ENCODE measurements at places on chromosomes 12 and 14. TPM values are rescaled to one million over a fixed set of nuclear protein-coding genes. Genes with fewer than 3 reads are reported as not detected.

DNA sequence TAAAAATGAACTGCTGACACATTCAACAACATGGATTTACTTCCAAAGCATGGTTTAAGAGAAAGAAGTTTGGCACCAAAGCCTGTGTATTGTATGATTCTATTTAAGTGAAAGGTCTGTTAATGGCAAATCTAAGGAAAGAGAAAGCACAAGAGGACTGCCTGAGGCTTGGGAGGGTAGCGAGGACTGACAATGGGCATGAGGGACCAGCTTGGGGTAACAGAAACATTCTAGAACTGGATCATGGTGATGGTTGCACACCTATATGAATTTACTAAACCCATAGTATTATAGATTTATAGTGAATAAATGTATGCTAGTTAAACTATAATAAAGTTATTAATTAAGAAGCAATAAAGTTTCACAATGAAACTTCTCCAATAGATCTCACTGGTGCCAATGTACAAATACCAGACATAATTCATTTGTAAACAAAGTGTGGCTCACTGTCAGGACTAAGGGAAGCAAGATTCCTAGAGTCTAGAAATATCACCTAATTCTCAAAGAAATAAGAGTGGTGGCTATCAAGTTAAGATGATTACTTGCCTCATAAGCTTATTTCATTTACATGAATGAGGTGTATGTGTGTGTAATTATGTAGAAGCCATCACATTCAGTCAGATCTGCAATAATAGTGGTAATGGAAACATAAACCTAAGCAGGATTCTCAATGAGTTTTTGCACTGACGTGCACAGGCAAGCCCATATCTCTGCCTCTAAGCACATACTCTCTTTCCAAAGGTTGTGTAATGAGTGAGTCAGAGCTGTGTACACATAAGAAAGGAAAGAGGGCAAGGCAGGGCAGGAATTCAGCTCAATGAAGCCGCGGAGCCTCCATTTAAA is 353.4 kb downstream of the KCNH5 start:
- DNase-seq: no peak
- H3K4me3 ChIP-seq: no peak overlapping the region

- H3K4me1 ChIP-seq: peaks cover 46% of the 10 kb centered on the region
- H3K27ac ChIP-seq: peak overlapping the region; percentile 20
- H3K27me3 ChIP-seq: peaks cover 3% of the 10 kb centered on the region
- peak; percentile 41 for DNase-seq
- H3K4me3 ChIP-seq: no peak overlapping the region
Observed at GRCh38 chr14:22549981-22550673, 38.9 kb downstream of the DAD1 start.

GRCh38 chr12:82872088-82872487 is 185.4 kb downstream of the TMTC2 start:
- no peaks in the 10 kb centered on the region for H3K4me1 ChIP-seq
- H3K27me3 ChIP-seq: no peaks in the 10 kb centered on the region
- H3K4me3 ChIP-seq: no peak overlapping the region
- no peak for DNase-seq
- no peak overlapping the region for H3K27ac ChIP-seq
- no peaks in the 10 kb centered on the region for H3K36me3 ChIP-seq

DNA sequence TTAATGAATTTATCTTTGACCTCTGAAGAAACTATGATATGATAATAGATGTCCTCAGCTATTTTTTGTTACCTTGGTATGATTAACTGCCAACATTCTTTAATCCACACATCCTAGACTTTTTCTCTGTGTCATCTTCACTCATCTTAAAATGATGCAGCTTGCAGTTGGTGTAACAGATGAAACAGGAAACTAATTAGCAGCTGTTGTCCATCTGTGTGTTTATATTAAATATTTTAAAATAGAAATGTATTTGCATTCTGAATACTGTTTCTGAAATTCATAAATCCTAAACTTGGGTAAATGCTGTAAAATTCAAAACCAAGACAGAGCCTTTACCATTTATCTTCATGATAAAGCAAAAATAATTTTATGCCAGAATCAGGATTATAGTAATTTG is 56.1 kb upstream of the GARIN2 start:
- no peaks in the 10 kb centered on the region for H3K4me1 ChIP-seq
- H3K27me3 ChIP-seq: no peaks in the 10 kb centered on the region
- no peak for DNase-seq
- no peaks in the 10 kb centered on the region for H3K36me3 ChIP-seq
- H3K4me3 ChIP-seq: no peak overlapping the region

DNA sequence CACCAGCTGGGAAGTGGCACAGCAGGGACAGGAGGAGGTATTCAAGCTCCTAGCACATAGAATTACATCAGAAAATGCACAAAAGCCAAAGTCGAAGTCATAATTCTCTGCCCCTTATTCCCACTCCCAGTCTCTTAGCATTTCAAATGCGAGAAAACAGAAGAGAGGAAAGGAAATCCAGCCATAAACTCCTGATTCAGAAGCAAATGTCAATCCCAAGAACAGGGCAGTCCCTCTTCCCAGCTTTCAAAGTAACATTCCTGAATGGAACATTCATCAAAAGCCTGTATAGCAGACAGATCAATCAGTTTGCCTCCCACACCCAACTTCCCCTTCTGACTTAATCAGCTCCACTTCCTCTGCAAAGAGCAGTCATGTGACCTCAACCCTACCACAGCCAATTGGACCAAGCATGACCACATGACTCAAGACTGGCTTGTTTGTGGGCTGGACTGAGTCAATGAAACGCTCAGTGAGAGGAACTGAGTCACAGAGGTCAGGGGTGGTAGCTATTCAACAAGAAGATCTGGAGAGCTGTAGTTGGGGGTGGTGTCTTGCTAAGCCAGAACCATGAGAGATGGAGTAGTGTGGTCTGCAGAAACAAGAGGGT is 41.4 kb upstream of the TUNAR start:
- no peak for DNase-seq
- H3K4me1 ChIP-seq: no peaks in the 10 kb centered on the region
- peaks cover 2% of the 10 kb centered on the region for H3K27me3 ChIP-seq
- H3K27ac ChIP-seq: no peak overlapping the region

- DNase-seq: no peak
- H3K27ac ChIP-seq: no peak within 1 kb of the TSS
- no peak within 1 kb of the TSS for H3K4me3 ChIP-seq
- no peaks in the 10 kb centered on the region for H3K4me1 ChIP-seq
- H3K36me3 ChIP-seq: no peaks in the 10 kb centered on the region
Observed at GRCh38 chr12:21604245-21605101, at the start of gene GYS2. Gene GYS2, minus strand, starts transcription at chr12:21604847. Its CDS starts 255 bp downstream, at chr12:21604592.

DNA sequence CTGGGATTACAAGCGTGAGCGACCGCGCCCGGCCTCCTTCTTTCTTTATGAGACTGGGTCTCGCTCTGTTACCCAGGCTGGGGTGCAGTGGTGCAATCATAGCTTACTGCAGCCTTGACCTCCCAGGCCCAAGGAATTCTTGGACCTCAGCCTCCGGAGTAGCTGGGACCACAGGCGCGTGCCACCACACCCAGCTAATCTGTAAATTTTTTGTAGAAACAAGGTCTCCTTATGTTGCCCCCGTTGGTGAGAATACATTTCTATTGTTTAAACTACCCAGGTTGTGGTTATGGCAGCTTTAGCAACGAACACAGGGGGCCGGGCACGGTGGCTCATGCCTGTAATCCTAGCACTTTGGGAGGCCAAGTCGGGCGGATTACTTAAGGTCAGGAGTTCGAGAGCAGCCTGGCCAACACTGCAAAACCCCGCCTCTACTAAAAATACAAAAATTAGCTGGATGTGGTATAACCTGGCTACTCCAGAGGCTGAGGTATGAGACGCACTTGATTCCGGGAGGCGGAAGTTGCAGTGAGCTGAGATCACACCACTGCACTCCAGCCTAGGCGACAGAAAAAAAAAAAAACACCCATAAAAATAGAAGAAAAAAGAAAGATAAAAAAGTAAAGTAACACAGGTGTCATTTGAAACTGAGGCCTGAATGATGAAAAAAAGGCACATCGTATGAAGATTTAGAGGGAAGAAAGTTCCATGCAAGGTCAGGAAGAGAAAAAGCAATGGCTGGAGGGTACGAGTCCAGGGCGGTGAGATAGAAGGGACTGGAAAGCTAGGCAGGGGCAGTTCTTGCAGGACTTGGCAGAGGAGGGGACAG is 977 bp upstream of the TMEM120B start:
- H3K36me3 ChIP-seq: peaks cover 13% of the 10 kb centered on the region
- no peak for DNase-seq
- peak overlapping the region; percentile 99 for H3K27ac ChIP-seq
- H3K27me3 ChIP-seq: no peaks in the 10 kb centered on the region
- peaks cover 30% of the 10 kb centered on the region for H3K4me1 ChIP-seq
- H3K4me3 ChIP-seq: peak overlapping the region; percentile 92

DNA sequence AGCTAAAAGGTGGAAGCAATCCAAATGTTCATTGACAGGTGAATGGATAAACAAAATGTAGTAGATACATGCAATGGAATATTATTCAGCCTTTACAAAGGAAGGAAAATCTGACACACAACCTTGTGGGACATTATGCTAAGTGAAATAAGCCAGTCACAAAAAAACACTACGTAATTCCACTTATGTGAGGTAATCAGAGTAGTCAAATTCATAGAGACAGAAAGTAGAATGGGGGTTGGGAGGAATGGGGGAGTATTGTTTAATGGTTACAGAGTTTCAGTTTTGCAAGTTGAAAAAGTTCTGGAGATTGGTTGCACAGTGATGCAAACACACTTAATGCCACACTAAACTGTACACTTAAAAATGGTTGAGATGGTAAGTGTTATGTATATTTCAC is 62.8 kb downstream of the LIN52 start:
- H3K27me3 ChIP-seq: no peaks in the 10 kb centered on the region
- H3K4me3 ChIP-seq: no peak overlapping the region
- H3K36me3 ChIP-seq: no peaks in the 10 kb centered on the region
- no peak overlapping the region for H3K27ac ChIP-seq
- H3K4me1 ChIP-seq: no peaks in the 10 kb centered on the region
- no peak for DNase-seq

The TRAFD1 gene
- 25.8 TPM for total RNA-seq

The TAS2R46 gene
- 1.6 TPM for total RNA-seq

The MDGA2 gene
- total RNA-seq: 0.35 TPM

The SLC25A47 gene
- 0.09 TPM for total RNA-seq

The XPOT gene
- 37.2 TPM for total RNA-seq
